ENCODE measurements at places on chromosomes 11 and 22. TPM values are rescaled to one million over a fixed set of nuclear protein-coding genes. Genes with fewer than 3 reads are reported as not detected.

GRCh38 chr22:50445880-50446707, 28.7 kb downstream of the SBF1 start:
- H3K27ac ChIP-seq: no peak overlapping the region
- no peak overlapping the region for H3K4me3 ChIP-seq

- peak overlapping the region; percentile 94 for H3K27ac ChIP-seq
- DNase-seq: peak; percentile 89
- H3K27me3 ChIP-seq: no peaks in the 10 kb centered on the region
- peaks cover 34% of the 10 kb centered on the region for H3K4me1 ChIP-seq
- H3K4me3 ChIP-seq: peak overlapping the region; percentile 95
These were observed 2.8 kb upstream of the CCND1 start for GRCh38 chr11:69637941-69638871.

Gene CCDC89
- polyA plus RNA-seq: 3.9 TPM

DNA sequence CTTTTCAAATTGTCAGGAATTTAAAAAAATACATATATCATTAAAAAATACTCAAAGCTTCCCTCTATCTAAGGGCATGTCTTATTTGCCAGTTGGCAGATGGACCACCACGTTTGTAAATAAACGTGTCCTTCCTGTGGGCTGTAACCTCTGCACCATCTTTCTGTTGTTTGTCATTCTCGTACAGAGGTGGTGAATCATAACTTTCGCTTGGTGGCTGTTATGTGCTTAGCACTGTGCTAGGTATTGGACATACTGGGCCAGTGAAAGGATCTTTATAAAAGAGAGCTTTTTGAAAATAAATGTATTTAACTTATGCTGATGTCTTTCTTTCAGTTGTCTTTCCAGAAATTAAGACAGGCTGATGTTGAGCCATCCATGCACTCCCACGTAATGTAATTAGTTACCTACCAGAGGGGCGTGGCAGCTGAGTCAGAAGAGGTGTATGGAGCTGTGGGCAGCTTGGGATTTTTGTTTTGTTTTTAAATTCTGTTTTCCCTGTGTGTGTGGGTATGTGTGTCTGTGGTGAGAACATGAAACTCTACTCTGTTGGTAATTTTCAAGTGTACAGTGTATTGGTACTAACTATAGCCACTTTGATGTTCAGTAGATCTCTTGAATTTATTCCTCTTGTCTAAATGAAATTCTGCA, 62.7 kb downstream of the TECTA start:
- DNase-seq: no peak
- no peaks in the 10 kb centered on the region for H3K4me1 ChIP-seq
- no peak overlapping the region for H3K27ac ChIP-seq
- H3K36me3 ChIP-seq: no peaks in the 10 kb centered on the region
- H3K4me3 ChIP-seq: no peak overlapping the region
- no peaks in the 10 kb centered on the region for H3K27me3 ChIP-seq

- peaks cover 5% of the 10 kb centered on the region for H3K4me1 ChIP-seq
- H3K27ac ChIP-seq: no peak overlapping the region
- H3K36me3 ChIP-seq: no peaks in the 10 kb centered on the region
- no peak overlapping the region for H3K4me3 ChIP-seq
- no peak for DNase-seq
These were observed 8.4 kb downstream of the LIF start for GRCh38 chr22:30238136-30238535.

Gene GLYATL2
- polyA plus RNA-seq: 0.31 TPM

- DNase-seq: no peak
- no peak overlapping the region for H3K4me3 ChIP-seq
- no peaks in the 10 kb centered on the region for H3K4me1 ChIP-seq
- peaks cover 67% of the 10 kb centered on the region for H3K36me3 ChIP-seq
- no peaks in the 10 kb centered on the region for H3K27me3 ChIP-seq
These were observed 37.4 kb downstream of the PPME1 start for GRCh38 chr11:74208507-74208906.

- H3K36me3 ChIP-seq: no peaks in the 10 kb centered on the region
- DNase-seq: peak; percentile 64
- H3K4me1 ChIP-seq: peaks cover 9% of the 10 kb centered on the region
- no peaks in the 10 kb centered on the region for H3K27me3 ChIP-seq
- H3K27ac ChIP-seq: no peak overlapping the region
- no peak overlapping the region for H3K4me3 ChIP-seq
These were observed 98.8 kb downstream of the MED15 start for GRCh38 chr22:20606041-20606783.

DNA sequence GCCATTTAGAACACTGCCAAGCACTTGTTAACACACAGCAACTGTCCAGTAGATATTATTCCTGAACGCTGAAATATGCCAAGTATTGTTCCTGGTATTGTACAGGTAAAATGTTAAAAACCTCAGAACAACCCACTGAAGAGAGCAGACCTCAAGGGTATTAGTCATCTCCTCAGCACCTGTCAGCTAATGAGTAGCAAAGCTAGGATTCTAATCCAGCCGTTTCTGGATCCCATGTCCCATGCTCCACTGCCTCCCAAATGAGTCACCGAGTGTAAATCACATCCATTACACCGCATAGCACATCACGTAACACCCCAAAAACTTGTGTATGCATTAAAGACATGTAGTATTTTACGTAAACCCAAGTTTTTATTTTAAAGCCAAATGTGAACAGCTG, 705.4 kb upstream of the TENM4 start:
- H3K4me1 ChIP-seq: no peaks in the 10 kb centered on the region
- no peaks in the 10 kb centered on the region for H3K36me3 ChIP-seq
- no peak overlapping the region for H3K27ac ChIP-seq
- H3K27me3 ChIP-seq: 0 out of 2 replicates have a peak, but pooled peaks cover 8% of the 10 kb centered on the region
- H3K4me3 ChIP-seq: no peak overlapping the region

DNA sequence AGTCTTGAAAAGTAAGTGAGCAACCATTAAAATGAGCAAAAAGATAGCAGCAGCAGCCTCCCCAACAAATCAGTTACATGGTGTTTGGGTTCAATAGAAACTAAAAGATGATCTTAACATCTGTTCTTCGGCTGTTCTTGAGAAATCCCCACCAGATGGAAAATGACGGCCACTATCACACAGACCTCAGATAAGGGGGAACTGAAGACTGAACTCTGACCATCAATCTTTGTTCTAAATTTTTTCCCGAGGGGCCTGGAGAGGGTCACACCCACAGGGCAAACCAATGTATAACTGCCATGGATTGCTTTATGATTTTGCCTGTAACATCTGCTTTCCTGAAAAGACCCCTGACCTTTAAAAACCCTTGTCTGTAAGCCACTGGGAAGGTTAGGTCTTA, 624.8 kb upstream of the KIRREL3 start:
- H3K27ac ChIP-seq: no peak overlapping the region
- no peak overlapping the region for H3K4me3 ChIP-seq
- no peaks in the 10 kb centered on the region for H3K27me3 ChIP-seq
- H3K4me1 ChIP-seq: peaks cover 7% of the 10 kb centered on the region

DNA sequence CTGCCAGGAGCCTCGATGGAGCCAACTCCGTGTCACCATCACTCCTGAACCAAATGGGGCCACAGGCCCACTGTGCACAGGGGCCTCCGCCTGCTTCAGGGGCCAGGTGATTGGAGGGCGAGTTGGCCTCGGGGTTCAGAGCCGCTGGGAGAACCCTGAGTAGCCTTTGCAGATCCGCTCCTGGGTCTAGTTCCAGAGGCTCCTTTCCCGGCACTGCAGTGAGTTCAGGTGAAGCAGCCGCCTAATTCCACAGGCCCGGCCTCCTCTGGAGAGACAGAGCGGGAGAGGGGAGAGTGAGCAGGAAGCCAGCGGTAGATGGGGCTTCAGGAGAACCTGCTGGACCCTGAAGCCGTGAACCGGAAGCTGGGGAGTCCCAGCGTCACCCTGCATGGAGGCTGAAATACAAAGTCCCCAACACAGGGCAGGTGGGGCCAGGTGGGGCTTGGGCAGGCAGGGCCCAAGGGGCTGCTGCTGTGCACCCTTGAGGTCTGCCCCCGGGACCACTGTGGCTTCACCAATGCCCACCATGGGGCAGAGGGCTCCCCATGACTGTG, 22.5 kb downstream of the DRD4 start:
- DNase-seq: no peak
- no peak overlapping the region for H3K4me3 ChIP-seq
- H3K36me3 ChIP-seq: peaks cover 3% of the 10 kb centered on the region
- H3K4me1 ChIP-seq: no peaks in the 10 kb centered on the region

GRCh38 chr11:125102510-125102909, 8.9 kb downstream of the TMEM218 start:
- H3K4me1 ChIP-seq: no peaks in the 10 kb centered on the region
- H3K27ac ChIP-seq: no peak overlapping the region
- no peak for DNase-seq
- H3K27me3 ChIP-seq: no peaks in the 10 kb centered on the region
- no peak overlapping the region for H3K4me3 ChIP-seq
- peaks cover 15% of the 10 kb centered on the region for H3K36me3 ChIP-seq

Gene SYTL2
- 72.8 TPM for polyA plus RNA-seq

GRCh38 chr11:117563556-117563955, 233.5 kb downstream of the DSCAML1 start:
- H3K27ac ChIP-seq: no peak overlapping the region
- H3K36me3 ChIP-seq: no peaks in the 10 kb centered on the region
- DNase-seq: no peak
- H3K4me3 ChIP-seq: no peak overlapping the region
- H3K27me3 ChIP-seq: peaks cover under 1% of the 10 kb centered on the region

Gene TRIM49
- polyA plus RNA-seq: not detected

Gene DEPDC7
- polyA plus RNA-seq: 14.2 TPM

DNA sequence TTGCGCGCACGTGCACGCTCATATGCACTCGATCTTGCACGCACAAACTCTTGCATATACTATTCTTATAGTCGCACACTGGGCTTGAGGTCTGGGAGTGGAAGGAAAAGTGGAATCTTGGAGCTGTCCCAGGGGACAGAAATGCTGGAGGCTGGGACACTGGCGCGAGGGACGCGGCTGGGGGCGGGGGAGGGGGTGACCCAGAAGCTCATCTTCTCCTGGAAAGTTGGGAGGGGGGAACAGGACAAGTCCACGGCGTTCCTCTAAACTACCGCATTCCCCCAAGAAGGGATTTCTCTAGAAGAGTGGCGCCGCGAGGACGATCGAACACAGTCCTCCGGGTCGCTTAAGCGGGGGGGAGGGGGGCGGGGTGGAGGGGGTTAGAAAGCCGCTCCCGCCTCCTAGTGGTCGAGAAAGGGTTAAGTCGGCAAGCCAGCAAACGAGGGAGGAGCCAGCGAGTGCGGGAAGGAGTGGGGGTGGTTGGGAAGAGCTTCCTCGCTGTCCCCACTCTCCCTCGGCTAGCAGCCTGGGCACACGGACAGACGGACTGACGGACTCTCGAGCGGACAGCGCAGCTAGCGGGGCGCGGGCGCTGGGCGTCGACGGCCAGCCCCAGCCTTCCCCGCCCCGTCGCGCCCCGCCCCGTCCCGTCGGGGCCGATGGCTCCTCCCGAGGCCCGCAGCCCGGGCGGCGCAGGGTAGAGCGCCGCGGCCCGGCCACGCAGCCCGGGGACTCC, at the start of gene RTN4RL2:
Gene RTN4RL2, plus strand, starts transcription at position 507 of the 736 bp plus-strand sequence. CDS start 338 bp downstream, outside the sequence.
- peak; percentile 91 for DNase-seq
- no peaks in the 10 kb centered on the region for H3K36me3 ChIP-seq
- H3K4me3 ChIP-seq: peak within 1 kb of the TSS; percentile 43
- no peak within 1 kb of the TSS for H3K27ac ChIP-seq

- H3K27ac ChIP-seq: no peak overlapping the region
- H3K36me3 ChIP-seq: no peaks in the 10 kb centered on the region
- H3K27me3 ChIP-seq: no peaks in the 10 kb centered on the region
- no peak overlapping the region for H3K4me3 ChIP-seq
- no peak for DNase-seq
- H3K4me1 ChIP-seq: peaks cover 2% of the 10 kb centered on the region
These were observed 94.1 kb upstream of the SC5D start for GRCh38 chr11:121198491-121198890.

GRCh38 chr11:77542296-77542695, 47.5 kb upstream of the AQP11 start:
- no peaks in the 10 kb centered on the region for H3K27me3 ChIP-seq
- H3K4me1 ChIP-seq: no peaks in the 10 kb centered on the region
- no peaks in the 10 kb centered on the region for H3K36me3 ChIP-seq
- no peak overlapping the region for H3K4me3 ChIP-seq
- no peak for DNase-seq

Gene SFI1
- 24.7 TPM for polyA plus RNA-seq

DNA sequence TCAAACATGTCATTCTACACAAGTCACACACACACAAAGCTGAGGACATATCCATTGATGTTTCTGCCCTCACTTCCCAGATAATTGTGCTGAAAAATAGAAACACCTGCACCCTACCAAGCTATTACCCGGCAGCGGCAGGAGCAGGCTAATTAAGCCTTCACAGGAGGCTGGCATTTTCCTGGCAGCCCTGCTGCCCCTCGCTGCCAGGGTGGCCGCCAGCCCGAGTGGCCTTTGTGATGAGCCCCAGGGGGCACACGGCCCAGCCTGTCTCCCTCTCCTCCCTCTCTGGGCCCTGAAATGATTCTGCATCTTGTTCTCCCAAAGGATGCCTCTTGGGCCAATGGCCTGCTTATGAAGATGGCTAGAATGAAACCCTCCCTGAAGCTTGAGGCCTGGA, 76.2 kb upstream of the TP53I11 start:
- H3K27me3 ChIP-seq: peaks cover 19% of the 10 kb centered on the region
- no peak overlapping the region for H3K4me3 ChIP-seq
- peak; percentile 28 for DNase-seq
- H3K36me3 ChIP-seq: no peaks in the 10 kb centered on the region

- no peaks in the 10 kb centered on the region for H3K4me1 ChIP-seq
- DNase-seq: no peak
- no peak overlapping the region for H3K27ac ChIP-seq
- H3K27me3 ChIP-seq: no peaks in the 10 kb centered on the region
- H3K4me3 ChIP-seq: no peak overlapping the region
- no peaks in the 10 kb centered on the region for H3K36me3 ChIP-seq
These were observed 17.0 kb upstream of the TMEM218 start for GRCh38 chr11:125128450-125128849.

- peak; percentile 62 for DNase-seq
- no peaks in the 10 kb centered on the region for H3K27me3 ChIP-seq
- peaks cover 4% of the 10 kb centered on the region for H3K4me1 ChIP-seq
- no peaks in the 10 kb centered on the region for H3K36me3 ChIP-seq
These were observed 3.4 kb upstream of the RCOR2 start for GRCh38 chr11:63920126-63920938.

- no peak overlapping the region for H3K4me3 ChIP-seq
- no peaks in the 10 kb centered on the region for H3K27me3 ChIP-seq
- DNase-seq: no peak
- no peaks in the 10 kb centered on the region for H3K36me3 ChIP-seq
- peaks cover 11% of the 10 kb centered on the region for H3K4me1 ChIP-seq
These were observed 12.2 kb downstream of the DGCR2 start for GRCh38 chr22:19110064-19110458.

- peak; percentile 32 for DNase-seq
- H3K27ac ChIP-seq: no peak overlapping the region
- H3K4me3 ChIP-seq: no peak overlapping the region
- no peaks in the 10 kb centered on the region for H3K36me3 ChIP-seq
- no peaks in the 10 kb centered on the region for H3K4me1 ChIP-seq
These were observed 80.8 kb downstream of the ZC3H12C start for GRCh38 chr11:110173811-110174644.

DNA sequence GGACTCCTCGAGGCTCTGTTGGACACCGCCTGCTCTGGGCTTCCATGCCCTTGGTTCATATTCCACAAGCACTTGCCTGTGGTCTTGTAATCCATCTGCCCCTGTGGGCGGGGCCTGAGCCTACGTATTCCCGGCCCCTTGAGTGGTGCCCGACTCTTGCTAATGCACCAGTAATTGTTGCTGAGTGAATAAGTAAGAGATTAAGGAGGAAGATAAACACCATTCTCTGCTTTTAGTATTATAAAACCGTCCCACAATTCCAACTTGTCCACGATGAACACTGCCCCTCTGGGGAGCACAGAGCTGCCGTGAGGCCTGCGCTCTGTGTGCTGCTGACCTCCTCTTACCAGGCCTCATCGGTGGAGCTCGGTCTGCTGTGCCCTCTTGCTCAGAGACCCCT, 50.3 kb downstream of the MICAL2 start:
- H3K4me3 ChIP-seq: no peak overlapping the region
- H3K27me3 ChIP-seq: no peaks in the 10 kb centered on the region

Data from SK-N-SH (cell line).